ENCODE measurements at places on chromosomes 5 and 9. TPM values are rescaled to one million over a fixed set of nuclear protein-coding genes. Genes with fewer than 3 reads are reported as not detected.

The PCDHB6 gene
- 1.0 TPM for total RNA-seq

- peak; percentile 51 for ATAC-seq
Measured at GRCh38 chr5:148986636-148987035, 76.2 kb downstream of the SH3TC2 start.

DNA sequence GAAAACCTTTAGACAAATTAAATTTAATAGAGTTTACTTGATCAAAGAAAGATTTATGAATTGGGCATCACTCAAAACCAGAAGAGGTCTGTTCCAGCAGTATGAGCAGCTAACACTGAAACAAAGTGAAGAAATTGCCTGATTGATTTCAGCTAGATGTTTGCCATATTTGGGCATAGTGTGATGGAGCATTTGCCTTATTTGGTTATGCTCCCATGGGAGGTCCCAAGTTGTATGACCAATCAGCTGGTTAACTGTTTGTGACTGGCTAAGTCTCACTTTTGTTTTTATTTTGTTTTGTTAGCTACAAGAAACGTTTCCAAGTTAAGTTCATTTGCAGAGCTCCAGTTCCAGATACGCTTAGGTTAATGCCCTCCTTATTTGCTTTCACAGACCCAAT is 53.3 kb upstream of the LMNB1 start:
- ATAC-seq, result no peak

The LCN12 gene
- not detected for total RNA-seq

DNA sequence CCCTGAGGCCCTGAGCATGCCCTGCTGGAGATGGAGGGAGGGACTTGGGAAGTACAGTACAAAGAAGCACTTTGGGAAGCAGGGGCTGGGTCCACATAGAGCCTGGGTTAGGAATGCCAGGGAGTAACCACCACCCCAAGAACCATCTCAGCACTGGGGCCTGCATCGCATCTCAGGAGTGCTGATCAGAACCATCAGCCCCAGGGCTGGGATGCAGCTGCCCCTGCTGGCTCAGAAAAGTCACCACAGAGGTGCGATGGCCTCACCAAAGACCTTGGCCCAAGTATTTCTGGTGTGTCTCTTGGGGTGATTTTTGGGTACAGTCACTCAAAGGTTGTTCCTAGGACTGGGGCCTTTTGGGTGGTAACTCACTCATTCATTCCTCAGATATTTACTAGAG is 236.8 kb upstream of the MVB12B start:
- no peak for ATAC-seq
